Activated CD4-positive, alpha-beta memory T cell treated with anti-CD3 and anti-CD28 coated beads, Interleukin-2, amount 10 ng/mL, durations not matched to agents 7 days and 5 days (primary cell): ENCODE measurements at places on chromosomes 3 and 15.

- no peak for DNase-seq
Measured at GRCh38 chr15:88127432-88127790, 129.1 kb downstream of the NTRK3 start.

DNA sequence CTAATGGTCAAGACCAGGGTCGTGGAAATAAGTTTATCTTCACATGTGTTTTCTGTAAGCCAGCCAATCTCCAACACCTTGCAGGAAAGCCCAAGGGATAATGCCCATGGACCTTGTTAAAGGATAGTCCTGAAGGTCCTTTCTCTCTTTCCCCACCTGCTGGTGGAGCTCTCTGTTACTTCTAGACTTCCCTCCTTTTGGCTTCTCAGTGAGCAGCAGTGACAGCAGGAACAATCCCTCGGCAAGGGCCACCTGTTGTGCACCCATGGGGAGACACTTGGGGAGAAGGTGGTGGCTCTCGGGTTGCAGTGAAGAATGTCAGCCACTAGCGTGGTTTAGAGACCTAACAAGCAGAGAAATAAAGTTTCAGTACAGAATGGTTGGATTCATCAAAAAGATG is 84.0 kb upstream of the OSBPL11 start:
- DNase-seq, result no peak

- no peak for DNase-seq
Measured at GRCh38 chr3:4820296-4821121, 158.7 kb upstream of the BHLHE40 start.

- DNase-seq, result no peak
Measured at GRCh38 chr3:73143401-73143800, 81.9 kb downstream of the EBLN2 start.

- DNase-seq, result no peak
Measured at GRCh38 chr15:80478075-80478474, 73.9 kb downstream of the ARNT2 start.
